Sigmoid colon (tissue), 7 donors: ENCODE measurements at places on chromosomes 2 and 18. TPM values are rescaled to one million over a fixed set of nuclear protein-coding genes. Genes with fewer than 3 reads are reported as not detected.

- peak; percentile 57 for DNase-seq
Measured at GRCh38 chr2:239047420-239047819, 199.5 kb downstream of the TWIST2 start.

GRCh38 chr2:20942646-20943125, 101.2 kb downstream of the APOB start:
- DNase-seq: no peak
- H3K27ac ChIP-seq: no peak overlapping the region

- no peak overlapping the region for H3K27ac ChIP-seq
- no peaks in the 10 kb centered on the region for H3K4me1 ChIP-seq
- H3K4me3 ChIP-seq: no peak overlapping the region
- no peaks in the 10 kb centered on the region for H3K27me3 ChIP-seq
Measured at GRCh38 chr2:124039762-124040291, 14.7 kb downstream of the CNTNAP5 start.

The KCTD1 gene
- total RNA-seq: 13.6 TPM

The TFCP2L1 gene
- total RNA-seq: 0.36 TPM

DNA sequence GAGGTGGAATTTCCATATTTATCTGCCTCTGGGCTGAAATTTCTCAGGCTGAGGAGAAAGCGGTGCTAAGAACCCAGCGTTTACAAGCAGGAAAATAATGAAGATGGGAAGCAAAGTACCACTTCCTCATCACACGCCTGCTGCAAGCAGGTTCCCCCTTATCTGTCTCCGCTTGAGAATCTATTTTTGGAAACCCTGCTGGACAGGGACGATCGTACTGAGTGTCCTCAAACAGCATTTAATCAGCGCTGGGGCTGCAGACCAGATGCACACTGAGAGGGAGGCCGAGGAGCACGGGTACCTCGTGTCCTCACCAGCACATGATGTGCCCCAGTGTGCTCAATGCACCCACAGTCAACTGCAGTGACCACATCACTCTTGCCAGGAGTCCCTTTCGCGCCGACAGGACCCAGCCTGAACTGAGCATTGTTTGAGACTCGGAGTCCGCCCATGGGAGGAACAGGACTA, 160.4 kb downstream of the HDAC4 start:
- H3K27me3 ChIP-seq: no peaks in the 10 kb centered on the region
- H3K4me1 ChIP-seq: peaks cover 85% of the 10 kb centered on the region
- DNase-seq: peak; percentile 88

DNA sequence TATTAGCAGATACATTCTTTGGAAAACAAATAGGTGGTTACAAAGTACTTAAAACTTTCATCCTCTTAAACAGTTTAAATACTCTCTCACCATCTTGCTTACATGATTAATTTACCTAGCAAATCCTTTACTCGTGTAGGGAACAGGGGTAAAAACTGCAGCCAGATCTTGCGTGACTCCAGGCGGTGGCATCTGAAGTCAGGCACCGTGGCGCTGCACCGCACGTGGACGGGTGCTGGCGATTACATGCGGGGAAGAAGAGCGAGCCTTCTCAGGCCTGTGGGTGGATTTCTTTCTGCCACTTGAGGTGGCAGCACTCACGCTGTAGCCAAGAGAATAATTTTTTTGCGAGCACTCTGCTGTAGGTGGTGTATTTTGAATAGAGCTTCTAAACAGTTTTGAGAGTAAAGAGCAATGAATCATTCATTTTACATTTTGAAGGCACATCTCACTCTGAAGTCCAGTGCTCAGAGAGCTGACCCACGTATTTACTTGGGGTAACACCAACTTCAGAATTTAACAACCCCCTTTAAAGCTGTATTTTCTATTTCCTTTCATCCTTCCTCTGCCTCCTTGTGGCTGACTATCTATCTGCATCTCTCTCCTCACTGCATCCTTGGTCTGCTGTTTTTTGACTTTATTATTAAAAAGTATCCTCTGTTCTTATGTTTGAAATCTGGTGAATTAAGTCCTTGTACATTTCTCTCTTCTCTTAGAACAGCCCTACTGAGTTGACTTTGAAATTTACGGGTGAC, 68.9 kb downstream of the EPAS1 start:
- peaks cover 10% of the 10 kb centered on the region for H3K4me1 ChIP-seq
- no peak for DNase-seq
- peaks cover 8% of the 10 kb centered on the region for H3K36me3 ChIP-seq
- H3K27ac ChIP-seq: peak overlapping the region; percentile 13
- no peak overlapping the region for H3K4me3 ChIP-seq

- no peaks in the 10 kb centered on the region for H3K36me3 ChIP-seq
- H3K4me3 ChIP-seq: no peak overlapping the region
- H3K4me1 ChIP-seq: no peaks in the 10 kb centered on the region
- H3K27ac ChIP-seq: no peak overlapping the region
Measured at GRCh38 chr2:14816069-14817060, 183.8 kb downstream of the LRATD1 start.

DNA sequence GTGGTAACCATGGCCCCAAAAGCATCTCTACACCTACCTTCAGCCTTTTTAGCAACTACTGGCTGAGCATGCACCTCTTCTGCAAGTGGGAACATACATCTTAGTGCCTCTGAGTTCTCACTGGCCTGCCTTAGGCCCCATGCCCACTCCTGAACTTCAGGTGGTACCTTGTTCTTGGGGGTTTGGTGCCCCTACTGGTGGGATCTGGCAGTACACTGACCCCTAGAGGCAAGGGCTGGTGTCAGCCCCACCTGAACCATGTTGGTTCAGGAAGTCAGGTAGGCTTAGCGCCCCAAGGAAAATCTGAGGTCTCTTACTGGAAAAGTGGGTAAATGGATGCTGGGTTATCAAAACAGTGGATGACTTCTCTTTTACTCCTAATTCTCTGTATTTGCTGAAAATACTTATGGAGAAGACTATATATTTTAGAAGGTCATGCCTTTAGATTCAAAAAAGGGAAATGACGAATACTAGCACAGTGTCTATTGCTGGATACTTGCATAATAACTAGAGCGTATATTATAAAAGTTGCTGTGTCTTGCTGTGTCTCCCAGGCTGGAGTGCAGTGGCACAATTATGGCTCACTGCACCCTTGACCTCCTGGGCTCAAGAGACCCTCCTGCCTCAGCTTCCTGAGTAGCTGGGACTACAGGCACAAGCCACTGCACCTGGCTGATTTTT, 84.6 kb downstream of the RAB31 start:
- H3K4me1 ChIP-seq: no peaks in the 10 kb centered on the region
- peak overlapping the region; percentile 20 for H3K27ac ChIP-seq
- DNase-seq: no peak

DNA sequence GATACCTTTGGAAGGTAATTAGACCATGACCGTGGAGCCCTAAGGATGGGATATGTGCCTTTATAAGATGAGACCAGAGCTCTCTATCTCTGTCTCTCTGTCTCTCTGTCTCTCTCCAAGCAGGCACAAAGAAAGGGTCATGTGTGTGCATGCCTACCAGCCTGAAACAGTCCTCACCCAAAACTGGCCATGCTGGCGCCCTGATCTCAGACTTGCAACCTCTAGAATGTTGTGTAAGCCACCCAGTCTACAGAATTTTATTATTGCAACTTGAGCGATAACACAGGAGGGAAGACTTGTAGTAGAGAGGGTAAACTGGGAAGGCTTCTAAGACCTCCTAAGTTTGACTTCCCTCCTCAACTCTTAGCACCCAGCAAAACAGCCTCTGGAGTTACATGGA, 124.1 kb upstream of the SERTAD2 start:
- no peak for DNase-seq
- H3K27ac ChIP-seq: no peak overlapping the region
- no peaks in the 10 kb centered on the region for H3K27me3 ChIP-seq
- H3K4me3 ChIP-seq: no peak overlapping the region

DNA sequence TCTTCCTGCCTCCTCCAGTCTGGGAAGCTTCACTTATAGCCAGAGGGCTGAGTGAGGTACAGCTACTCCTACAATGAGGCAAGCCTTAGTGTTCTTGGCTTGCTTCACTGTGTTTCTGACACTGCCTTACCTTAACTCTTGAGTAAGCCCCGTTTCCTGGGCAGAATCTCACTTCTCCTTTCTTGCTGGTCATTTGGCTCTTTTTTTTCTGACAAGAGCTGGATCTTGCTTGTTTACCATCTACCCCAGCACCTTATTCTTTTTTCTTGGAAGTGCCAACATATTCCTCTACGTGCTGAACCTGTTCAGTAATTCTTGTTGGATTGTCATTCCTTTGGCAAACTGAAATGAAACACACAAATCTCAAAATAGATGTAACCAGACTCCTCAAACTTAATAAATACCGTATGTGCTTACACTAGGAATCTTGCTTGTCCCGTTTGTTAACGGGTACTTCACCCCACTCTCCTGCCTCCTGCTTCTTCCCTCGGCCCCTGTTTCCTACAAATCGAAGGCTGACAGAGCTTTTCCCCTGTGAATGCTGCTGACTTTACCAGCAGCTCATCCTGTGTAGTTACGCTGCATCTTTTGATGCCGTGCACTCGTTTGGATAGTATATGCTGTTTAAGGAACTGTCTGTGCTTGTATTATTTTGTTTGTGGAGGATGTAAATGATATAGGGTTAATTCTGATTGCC, 132.2 kb downstream of the FMNL2 start:
- H3K4me1 ChIP-seq: peaks cover 42% of the 10 kb centered on the region
- no peak overlapping the region for H3K4me3 ChIP-seq
- H3K36me3 ChIP-seq: no peaks in the 10 kb centered on the region
- no peaks in the 10 kb centered on the region for H3K27me3 ChIP-seq
- peak overlapping the region; percentile 1 for H3K27ac ChIP-seq

The VWA3B gene
- 0.55 TPM for total RNA-seq

The UGT1A5 gene
- not detected for total RNA-seq

GRCh38 chr2:32095671-32096070, 32.3 kb downstream of the SPAST start:
- no peaks in the 10 kb centered on the region for H3K4me1 ChIP-seq
- no peaks in the 10 kb centered on the region for H3K27me3 ChIP-seq
- DNase-seq: no peak
- H3K4me3 ChIP-seq: no peak overlapping the region

- H3K36me3 ChIP-seq: no peaks in the 10 kb centered on the region
- peak; percentile 38 for DNase-seq
- peaks cover 7% of the 10 kb centered on the region for H3K27me3 ChIP-seq
- no peak overlapping the region for H3K4me3 ChIP-seq
- H3K4me1 ChIP-seq: no peaks in the 10 kb centered on the region
Measured at GRCh38 chr2:232459419-232460035, 3.6 kb downstream of the ALPI start.

The ATG4B gene
- total RNA-seq: 35.2 TPM

DNA sequence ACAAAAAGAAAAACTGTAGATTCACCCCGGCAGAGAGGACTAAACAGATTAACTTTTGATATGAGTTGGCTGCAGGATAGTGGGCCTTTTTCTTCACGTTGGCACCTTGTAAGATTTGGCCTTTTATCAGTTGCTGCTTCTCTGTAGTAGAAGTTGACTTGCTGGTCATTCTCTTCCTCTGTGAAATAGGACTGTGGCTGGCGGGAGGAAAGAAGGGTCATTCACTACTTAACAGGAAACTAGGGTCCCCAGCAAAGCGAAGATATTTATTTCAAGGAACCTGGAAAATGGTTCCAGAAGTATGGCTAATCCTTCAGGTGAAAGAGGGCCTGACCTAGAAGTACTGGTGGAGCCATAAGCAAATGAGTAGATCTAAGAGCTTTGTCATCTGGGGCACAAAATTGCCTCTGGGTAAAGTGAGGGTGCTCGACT, 383 bp upstream of the ATP5MC3 start:
- H3K36me3 ChIP-seq: peaks cover 11% of the 10 kb centered on the region
- no peaks in the 10 kb centered on the region for H3K27me3 ChIP-seq
- H3K4me1 ChIP-seq: peaks cover 12% of the 10 kb centered on the region
- DNase-seq: no peak
- H3K27ac ChIP-seq: peak overlapping the region; percentile 98

DNA sequence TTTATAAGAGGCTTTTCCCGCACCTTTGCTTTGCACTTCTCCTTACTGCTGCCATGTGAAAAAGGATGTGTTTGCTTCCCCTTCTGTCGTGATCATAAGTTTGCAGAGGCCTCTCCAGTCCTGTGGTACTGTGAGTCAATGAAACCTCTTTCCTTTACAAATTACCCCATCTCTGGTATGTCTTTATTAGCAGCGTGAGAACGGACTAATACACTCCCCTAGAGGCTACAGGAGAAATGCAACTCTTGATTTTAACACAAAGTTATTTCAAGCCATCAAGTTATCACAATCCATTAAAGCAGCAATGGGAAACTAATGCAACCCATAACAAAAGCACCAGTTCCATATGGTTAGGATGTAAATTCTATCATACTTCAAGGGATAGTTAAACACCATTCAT, 1378.8 kb upstream of the DDX18 start:
- no peak for DNase-seq
- H3K4me1 ChIP-seq: no peaks in the 10 kb centered on the region
- H3K36me3 ChIP-seq: no peaks in the 10 kb centered on the region
- no peak overlapping the region for H3K4me3 ChIP-seq

DNA sequence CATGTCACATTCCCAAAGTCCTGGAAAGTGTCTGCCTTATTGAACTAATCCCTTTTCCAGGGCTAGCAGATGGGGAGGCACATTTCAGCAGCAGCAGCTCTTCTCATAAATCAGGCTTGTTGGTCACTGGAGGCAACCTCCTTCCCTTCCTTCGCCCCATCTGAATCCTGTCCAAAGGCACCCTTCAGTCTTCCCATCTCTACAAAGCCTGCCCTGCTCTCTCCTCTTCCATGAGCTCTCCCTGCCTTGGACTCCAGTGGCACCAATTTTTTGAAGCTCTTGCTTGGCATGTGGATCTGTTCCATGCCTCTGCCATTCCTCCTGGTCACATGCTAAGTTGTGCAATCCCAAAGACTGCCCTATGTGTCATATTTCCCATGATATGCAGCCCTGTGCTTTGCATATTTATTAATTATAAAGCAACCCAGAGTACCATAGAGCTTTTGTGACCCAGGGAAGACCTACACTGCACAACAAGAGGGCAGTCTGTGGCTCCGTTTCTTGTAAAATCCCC, 70.3 kb downstream of the ANTXR1 start:
- peaks cover 29% of the 10 kb centered on the region for H3K36me3 ChIP-seq
- no peak for DNase-seq
- no peak overlapping the region for H3K4me3 ChIP-seq

- H3K4me1 ChIP-seq: no peaks in the 10 kb centered on the region
- H3K4me3 ChIP-seq: no peak overlapping the region
- H3K27me3 ChIP-seq: no peaks in the 10 kb centered on the region
- H3K36me3 ChIP-seq: no peaks in the 10 kb centered on the region
- no peak for DNase-seq
Measured at GRCh38 chr2:179059026-179059700, 9.2 kb upstream of the CCDC141 start.

- peak; percentile 26 for DNase-seq
- no peak overlapping the region for H3K27ac ChIP-seq
Measured at GRCh38 chr2:219199470-219200211, 6.9 kb upstream of the ZFAND2B start.

DNA sequence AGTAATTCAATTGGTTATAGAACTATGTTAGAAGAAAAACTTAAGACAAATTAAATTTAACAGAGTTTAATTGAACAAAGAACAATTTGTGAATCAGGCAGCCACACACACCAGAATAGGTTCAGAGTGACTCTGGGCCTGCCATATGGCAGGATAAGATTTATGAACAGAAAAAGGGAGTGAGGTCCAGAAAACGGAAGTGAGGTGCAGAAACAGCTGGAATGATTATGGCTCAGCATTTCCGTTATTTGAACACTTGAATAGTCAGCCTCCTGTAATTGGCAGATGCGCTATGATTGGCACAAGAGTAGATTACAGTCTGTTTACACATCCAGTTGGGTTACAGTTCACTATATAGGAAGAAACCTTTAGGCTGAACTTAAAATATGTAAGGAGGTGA, 99.0 kb downstream of the MBD2 start:
- H3K36me3 ChIP-seq: no peaks in the 10 kb centered on the region
- H3K4me1 ChIP-seq: no peaks in the 10 kb centered on the region
- no peaks in the 10 kb centered on the region for H3K27me3 ChIP-seq
- H3K4me3 ChIP-seq: no peak overlapping the region
- H3K27ac ChIP-seq: no peak overlapping the region

The TRPM8 gene
- total RNA-seq: not detected

- no peak overlapping the region for H3K4me3 ChIP-seq
- no peaks in the 10 kb centered on the region for H3K4me1 ChIP-seq
- no peaks in the 10 kb centered on the region for H3K27me3 ChIP-seq
Measured at GRCh38 chr2:104321796-104322349, 532.0 kb upstream of the POU3F3 start.
